ENCODE measurements at places on chromosomes 4 and X.

DNA sequence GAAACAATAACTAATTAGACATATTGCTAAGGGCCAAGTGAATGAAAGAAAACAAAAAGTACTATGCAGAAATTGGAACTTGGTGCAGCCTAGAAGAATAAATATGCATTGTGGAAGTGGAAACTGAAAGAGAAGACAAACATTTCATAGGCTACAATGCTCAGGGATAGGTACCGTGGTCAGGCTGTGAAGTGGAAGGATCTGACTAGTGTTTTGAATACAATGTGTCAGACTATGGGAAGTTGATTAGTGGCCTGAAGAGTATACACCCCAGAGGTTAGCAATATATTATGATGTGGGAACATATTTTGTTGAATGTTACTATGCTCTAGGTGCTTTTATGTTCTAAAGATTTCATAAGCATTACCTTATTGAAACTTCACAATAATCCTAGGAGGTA is 36.8 kb downstream of the GPRIN3 start:
- DNase-seq: no peak

DNA sequence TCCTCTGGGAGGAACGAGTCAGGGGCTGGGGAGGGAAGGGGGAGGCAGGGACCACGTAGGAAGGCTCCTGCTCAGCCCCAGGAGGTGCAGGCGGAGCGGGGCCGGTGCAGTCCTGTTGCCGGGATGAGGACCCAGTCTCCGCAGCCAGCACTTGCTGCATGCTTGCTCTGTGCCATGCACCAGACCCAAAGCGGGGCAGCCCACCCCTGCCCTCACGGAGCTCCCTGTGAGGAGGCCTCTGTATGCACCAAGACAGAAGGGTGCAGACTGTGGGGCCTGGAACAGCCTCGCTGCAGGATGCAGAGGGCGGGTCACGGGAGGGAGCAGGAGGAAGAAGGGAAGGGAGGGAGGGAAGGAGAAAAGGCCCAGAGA is 61.9 kb downstream of the ABLIM2 start:
- no peak for DNase-seq

DNA sequence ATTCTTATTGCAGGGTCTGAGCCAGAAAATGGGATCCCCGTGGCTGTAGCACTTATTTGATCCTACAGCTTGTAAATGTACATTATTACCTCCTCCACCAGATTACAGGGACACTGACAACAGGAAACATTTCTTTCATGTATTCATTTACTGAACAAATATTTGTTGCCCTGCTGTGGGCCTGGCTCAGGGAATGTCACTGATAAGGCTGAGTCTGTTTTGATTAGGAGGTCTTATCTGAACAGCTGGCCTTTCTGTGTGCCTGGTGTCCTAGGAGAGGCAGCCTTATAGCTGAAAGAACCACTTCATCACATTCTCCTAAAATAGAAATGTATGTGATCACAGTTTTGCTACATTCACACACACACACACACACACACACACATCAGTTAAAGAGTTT is 45.5 kb upstream of the PROM1 start:
- DNase-seq: no peak

DNA sequence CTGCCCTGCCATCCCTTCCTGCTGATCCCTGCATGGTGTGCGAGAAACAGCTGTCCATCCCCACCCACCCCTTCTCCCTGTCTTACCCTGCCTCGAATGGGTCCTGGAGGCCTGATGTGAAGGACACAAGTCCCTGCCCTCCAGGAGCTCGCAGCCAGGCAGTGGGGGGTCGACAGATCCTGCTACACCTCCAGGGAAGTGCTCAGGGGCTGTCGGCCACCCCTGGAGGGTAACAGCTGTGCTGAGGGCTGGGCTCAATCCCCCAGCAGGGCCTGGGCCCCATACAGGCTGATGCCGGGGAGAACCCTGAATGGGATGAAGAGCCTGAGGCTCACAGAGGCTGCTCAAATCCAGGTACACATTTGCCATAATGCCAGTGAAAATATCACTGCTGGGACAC is 17.6 kb downstream of the HMX1 start:
- no peak for DNase-seq

DNA sequence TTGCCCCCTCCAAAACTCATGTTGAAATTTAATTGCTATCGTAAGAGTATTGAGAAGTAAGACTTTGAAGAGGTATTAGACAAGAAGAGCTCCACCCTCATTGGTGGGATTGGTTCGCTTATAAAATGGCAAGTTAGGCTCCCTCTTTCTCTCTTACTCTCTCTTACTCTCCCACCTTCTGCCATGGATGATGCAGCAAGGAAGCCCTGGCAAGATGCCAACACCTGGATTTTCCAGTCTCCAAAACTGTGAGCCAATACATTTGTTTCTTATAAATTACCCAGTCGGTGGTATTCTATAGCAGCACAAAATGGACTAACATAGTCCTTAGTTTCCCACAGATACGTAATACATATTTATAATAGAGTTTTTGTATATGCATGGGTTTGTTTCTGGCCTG is 119.4 kb downstream of the DDIT4L start:
- no peak for DNase-seq

DNA sequence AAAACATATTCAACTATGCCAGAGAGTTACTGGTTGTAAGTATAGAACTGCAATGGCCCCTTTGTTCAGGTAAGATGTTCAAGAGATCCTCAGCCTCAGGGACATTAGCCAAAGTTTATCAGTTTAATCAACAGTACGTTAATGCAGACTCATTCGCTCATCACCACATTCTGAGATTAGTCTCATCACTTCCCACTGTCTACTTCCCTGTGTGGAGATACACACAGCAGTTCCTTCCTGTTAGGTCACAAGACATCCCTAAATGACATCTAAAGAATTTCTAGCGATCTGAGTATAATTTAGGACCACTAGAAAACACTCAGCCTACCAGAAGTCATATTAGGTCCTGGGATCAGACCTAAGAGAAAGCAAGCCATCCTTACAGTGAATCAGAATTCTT is 10.4 kb downstream of the SLC10A7 start:
- DNase-seq: no peak

- DNase-seq: no peak
Observed at GRCh38 chr4:170743633-170744032, 653.9 kb upstream of the AADAT start.

GRCh38 chr4:160044693-160045092 is 941.8 kb downstream of the RAPGEF2 start:
- DNase-seq: no peak

GRCh38 chrX:154731184-154731583 is 19.7 kb downstream of the GAB3 start:
- DNase-seq: no peak

- DNase-seq: no peak
Observed at GRCh38 chr4:140099983-140100382, 54.0 kb downstream of the MAML3 start.

DNA sequence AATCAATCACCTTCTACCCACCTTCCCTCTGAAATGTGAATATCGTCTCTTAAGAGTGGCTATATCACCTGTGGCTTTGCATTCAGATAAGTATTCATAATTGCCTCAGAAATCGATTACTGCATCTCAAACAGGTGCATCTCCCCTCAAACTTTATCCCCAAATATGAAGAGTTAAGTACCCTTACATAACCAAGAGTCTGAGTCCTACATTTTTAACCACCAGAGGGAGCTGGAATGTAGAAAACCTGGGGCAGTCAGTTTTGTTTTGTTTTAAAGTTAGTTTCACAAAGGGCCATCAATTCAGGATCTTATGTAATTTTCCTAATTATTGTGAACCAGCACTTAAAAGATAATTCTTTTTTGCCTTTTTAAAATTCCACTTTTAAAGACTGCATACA is 5.7 kb downstream of the TCEANC start:
- peak; percentile 60 for DNase-seq

- DNase-seq: no peak
Observed at GRCh38 chr4:175758050-175759024, 53.7 kb downstream of the GPM6A start.

- DNase-seq: no peak
Observed at GRCh38 chrX:107726816-107727534, 48.6 kb downstream of the TSC22D3 start.

DNA sequence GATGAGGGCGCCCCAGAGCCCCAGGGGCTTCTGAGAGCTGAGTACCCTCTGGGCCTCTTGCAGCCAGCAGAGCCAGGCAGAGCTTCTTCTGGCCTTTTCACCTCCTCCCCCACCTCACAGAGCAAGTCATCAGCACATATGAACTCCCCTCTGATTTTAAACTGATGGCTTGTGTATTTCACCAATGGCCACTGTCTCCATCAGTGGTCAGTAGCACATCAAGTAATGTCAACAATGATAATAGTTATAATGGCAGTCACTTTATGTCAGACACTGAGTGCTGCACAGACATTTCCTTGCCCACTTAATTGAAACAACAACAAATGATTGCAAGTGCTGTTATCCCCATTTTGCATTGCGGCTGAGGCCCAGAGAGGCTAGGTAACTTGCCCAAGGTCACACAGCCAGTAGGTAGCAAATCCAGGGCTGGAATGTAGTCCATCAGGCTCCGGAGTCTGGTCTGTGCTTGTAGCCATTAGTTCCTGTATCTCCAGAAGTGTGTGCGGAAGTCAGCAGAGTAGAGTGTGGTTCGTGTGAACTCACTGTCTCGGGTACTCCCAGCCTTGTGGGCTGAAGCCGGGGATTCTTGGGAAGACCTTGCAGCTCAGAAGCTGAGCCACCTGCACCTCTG is 3.0 kb downstream of the ATP2B3 start:
- no peak for DNase-seq
